Fibroblast of the aortic adventitia (primary cell): ENCODE measurements at places on chromosomes 3 and 15.

- DNase-seq: no peak
Measured at GRCh38 chr3:65605876-65606432, 432.8 kb downstream of the MAGI1 start.

DNA sequence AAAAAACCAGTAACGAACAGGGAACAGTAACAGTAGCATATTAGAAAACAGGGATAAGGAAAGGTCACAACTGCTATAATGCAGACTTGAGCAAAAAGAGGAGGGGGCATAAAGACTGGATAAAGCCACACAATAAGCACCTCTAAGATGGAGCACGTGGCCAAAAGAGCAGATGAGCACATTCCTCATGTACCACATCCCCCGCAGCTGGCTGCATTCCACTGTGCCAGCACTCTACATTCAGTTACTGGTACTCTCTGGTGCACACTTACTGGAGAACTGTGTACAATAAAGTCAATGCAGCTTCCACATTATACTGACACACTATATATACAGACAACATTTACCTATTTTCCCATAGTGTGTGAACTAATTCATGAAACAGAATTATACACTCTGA is 64.7 kb downstream of the UBE3A start:
- DNase-seq: no peak

DNA sequence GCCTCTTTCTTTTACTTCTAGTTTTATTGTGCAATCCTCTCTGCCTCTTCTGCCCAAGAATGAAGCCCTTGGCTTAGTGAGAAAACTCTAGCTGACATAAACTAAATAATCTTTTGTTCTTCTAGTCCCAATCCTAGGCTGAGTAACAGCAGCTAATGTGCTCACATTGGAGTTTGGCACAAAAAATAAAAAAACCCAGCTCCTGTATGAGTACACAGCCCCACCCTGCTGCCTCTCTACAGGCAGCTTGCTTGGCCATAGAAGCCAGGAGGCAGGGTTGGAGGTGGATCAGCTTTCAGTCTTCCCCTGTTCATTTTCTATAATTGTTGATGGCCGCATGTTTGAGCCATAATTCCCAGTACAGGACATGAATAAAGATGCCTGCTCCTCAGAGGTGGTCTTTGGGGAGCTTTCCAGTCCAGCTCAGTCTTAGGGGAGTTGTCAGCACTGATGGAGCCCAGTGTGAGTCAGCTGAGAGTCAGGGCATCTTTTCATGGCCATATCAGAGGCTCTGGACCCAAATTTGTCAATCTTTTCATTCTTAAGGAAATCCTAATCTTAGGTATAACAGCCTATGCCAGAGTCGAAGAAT is 46.7 kb downstream of the RTP1 start:
- DNase-seq: peak; percentile 94

- peak; percentile 15 for DNase-seq
Measured at GRCh38 chr15:72184165-72184811, 13.3 kb downstream of the GRAMD2A start.

GRCh38 chr3:116247605-116248004 is 197.7 kb downstream of the LSAMP start:
- DNase-seq: no peak

GRCh38 chr15:42010434-42010833 is 10.4 kb downstream of the PLA2G4E start:
- no peak for DNase-seq

GRCh38 chr3:66037986-66038369 is 740 bp downstream of the MAGI1 start:
- no peak for DNase-seq

DNA sequence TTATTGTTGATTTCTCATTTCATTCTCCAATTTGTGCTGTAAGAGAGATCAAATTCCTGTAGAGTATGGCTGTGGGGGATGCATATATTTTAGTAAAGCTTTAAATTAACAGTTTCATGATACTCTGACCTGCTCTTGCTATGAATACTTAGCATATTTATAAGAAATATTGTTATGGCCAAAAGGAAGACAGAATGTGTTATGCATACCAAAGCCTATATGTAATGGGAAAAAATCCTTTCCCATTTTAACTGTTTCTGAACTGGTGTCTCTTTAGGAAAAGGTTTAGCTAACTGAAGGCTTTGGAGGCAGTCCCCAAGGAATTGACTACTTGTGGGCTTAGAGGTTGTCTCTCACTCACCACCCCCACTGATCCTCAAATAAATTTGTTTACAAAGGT is 59.2 kb downstream of the CADPS start:
- DNase-seq: no peak

GRCh38 chr3:161296814-161297213 is 74.5 kb downstream of the SPTSSB start:
- no peak for DNase-seq

DNA sequence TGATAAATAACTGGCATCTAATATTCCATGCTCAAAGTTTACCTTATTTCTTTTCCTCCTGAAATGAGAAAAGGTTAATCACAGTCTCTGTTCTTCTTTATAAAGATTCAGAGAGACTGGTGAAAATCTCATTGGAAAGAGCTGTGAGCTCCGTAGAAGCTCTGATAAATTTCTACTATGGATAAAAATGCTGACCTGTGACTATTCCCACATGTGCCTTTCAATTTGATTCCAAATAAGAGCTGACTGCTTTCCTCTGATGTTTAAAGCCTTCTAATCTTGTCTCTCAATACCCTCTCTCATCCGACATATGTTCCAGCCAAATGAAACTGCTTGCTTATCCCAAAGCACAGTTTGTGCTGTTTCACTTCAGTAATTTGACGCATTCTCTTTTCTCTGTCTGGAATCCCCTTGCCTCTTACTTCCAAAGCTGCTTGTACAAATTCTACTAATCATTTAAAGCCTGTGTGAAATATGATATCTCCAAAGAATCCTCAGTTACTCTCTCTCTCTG is 130.1 kb downstream of the RTP4 start:
- no peak for DNase-seq

DNA sequence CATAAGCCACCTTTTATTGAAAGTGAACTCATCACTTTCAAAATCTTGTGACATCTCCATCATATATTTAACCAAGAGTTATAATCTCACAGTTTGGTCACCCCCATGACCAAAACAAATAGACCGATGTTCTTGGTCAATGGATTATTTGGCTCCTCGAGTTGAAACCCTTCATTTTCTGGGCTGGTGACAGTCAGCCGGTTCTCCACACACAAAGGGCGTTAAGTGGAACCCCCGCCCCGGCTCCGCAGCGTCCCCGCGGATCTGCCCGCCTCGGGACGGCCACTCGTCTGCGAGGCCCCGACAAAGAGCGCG is 772 bp downstream of the TSPAN3 start:
- DNase-seq: no peak

DNA sequence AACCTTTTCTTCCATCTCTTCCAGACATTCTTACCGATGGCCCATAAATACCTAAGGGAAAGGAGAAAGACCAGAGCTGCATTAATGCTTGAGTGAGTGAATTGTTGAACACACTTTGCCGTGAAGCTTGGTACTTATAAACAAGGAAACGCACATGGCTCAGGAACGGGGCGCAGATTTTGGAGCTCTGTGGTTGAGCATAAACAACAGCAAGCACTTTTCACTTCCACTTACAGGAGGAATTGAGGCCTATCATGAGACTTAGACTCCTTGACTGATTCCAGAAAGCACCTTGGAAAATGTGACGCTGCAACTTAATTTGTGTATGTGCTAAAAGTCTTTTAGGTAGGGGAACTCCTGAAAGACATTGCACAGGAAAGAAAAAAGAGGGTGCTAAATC is 197.5 kb upstream of the FEZF2 start:
- no peak for DNase-seq

DNA sequence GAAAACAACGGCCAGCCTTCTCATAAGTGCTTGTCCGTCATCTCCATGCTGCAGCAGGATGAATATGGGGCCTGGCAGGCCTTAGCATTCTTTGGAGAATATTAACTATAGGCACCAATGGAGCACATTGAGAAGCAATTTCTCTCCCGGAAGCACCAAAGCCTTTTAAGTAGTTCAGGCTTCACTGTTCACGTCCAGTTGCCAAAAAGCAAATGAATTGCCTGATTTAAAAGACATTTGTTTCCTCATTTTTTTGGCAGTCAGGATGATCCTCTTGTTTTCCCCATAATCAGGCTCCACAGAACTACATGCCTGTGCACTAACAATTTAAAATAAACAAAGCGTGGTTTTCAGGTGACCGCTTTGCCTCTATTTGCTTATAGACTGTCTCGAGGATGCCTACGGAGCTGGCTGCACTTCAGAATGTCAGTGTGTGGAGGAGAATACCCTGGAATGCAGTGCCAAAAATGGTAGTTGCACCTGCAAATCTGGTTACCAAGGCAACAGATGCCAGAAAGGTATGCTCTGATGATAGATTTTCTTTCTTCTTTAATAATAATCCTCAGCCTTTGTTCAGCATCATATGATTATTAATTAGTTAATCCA is 725.2 kb upstream of the GOLIM4 start:
- no peak for DNase-seq

GRCh38 chr15:41713047-41713446 is 52.8 kb downstream of the MGA start:
- peak; percentile 37 for DNase-seq

GRCh38 chr3:72413228-72413627 is 435.0 kb downstream of the SHQ1 start:
- DNase-seq: peak; percentile 63
